Endothelial cell (in vitro differentiated cells): ENCODE measurements at places on chromosomes 7 and 10.
A peak's percentile ranks its signal among the peaks of the same experiment; 100 is the strongest.

DNA sequence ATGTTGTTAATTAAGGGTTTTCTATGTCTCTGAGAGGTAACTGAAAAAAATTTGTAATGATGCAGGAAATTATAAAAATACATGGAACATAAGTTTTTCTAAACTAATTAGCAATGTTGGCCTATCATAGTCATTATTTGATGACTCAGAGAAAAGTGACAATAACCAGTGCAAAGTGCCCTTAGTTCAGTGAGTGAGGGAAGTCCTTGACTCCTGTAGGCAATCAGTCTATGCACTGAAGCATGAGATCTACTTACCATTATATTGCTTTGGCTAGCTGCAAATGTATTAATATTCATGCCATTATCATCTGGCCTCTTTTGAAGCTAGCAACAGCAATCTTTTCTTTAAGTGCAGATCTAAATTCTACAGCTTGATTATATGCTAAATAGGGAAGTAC lies 40.6 kb downstream of the CCDC172 start:
- no peak for DNase-seq

DNA sequence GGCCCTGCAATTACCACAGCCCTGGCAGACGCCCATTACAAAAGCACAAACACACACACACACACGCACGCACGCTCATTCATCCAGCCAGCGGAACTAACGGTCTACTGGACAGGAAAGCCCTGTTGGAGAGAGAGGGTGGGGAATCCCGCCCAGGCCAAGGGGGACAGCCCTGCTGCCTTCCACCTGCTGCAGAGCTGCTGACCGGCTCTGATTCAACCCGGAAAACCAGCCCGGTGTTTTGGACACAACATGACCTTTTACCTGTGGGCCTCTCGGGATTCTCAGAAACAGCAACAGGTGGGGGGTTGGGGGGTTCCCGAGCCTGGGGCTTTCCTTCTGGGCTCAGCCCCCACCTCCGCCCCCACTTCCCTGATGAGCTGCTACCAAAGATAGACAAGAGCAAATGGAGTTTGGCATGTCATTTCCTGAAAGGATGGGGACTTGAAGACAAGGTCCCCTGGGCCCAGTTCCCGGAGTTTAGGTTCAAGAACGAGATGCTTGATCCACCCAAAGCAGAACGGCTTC lies 18.5 kb upstream of the SERPINE1 start:
- DNase-seq, result no peak

DNA sequence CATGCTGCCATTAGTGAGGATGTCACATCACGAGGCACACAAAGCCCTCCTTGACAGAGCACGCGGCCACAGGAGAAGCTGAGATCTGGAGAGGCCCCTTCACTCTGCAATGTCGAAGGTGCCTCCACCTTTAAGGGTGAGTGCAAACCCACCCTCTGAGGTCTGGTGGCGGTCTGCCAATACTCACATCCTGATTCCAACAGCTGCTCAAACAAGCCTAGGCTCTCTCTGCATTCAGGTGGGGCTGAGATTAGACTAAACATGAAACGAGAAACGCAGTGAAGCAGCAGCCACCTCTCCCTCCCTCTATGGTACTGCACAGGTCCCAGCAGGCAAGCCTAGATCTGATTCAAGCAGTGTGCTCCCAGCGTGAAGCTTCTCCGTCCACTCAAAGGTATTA lies 151.8 kb downstream of the TCERG1L start:
- no peak for DNase-seq

DNA sequence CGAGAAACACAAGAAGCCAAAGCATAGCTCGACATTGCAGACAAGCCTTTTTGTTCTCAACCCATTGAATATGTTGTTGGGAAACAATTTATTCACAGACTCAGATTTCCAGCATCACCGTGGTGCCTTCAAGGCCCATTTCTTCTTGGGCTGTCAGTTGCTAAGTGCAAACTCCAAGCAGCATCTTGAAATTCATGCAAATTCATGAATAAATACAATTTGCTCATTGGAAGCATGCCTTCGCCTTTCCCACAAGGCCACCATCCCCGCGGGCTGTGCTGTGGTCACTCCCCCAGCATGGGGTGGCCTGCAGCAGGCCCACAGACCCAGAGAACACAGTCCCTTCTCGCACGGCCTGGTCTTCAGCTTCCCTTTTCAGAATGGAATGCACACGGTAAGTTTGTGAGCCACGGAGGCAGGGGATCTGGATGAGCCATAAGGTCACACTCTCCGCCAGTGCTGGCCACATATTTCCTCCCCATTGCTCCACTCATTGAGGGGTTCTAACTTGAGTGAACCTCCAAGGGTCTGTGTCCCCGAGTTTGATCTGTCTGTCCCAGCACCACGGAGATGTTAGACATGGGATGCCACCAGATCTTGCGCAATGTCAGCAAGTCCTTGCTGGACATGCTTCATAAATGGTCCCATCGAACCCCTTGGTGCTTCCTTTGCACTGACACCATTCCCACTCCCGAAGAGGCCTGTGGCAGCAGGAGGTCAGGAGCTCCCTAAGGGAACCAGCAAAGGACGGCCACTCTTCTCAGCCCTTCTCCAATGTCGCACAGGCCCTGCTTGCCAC lies 109.5 kb downstream of the GFRA1 start:
- no peak for DNase-seq

DNA sequence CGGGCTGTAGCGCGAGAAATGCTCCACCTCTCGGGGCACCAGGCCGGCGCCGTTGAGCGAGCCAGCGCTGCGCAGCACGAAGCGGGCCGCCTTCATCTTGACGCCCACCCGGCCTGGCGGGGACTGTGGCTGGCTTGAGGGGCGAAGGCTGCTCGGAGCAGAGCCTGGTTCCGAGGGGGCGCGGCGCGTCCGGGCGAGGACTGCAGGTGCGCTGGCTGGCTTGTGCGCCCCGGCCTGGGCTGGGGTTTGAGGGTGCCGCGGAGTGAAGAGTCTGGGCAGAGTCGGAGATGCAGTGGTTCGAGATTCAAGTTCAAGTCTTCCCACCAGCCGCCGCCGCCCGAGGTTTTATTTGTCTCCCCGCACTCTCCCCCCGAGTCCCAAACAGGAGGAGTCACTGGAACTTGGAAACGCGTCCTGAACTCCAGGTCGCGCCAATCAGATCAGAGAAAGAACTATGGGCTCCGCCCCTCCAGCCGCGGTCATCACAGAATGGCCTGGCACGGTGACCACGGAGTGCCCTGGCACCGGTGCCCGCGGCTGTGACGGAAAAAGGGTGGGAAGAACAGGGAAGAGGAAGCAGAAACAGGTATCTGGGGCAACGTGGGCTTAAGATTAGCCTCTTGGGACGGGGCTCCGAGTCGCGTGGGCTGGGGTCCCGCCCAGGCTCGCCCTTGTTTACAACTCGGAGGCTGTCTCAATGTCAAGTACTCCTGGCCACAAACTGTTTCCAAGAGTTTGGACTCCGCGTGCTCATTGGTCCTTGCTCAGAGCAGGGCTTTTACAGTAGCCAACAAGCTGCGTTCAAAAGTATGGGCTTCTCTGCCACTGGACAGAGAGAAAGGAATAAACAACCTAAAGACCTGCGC lies at the start of gene PDK4:
TSS of gene PDK4 (minus strand) at position 319 of the 866 bp plus-strand sequence. CDS start at position 96, 223 bp downstream.
- peak; percentile 37 for DNase-seq

DNA sequence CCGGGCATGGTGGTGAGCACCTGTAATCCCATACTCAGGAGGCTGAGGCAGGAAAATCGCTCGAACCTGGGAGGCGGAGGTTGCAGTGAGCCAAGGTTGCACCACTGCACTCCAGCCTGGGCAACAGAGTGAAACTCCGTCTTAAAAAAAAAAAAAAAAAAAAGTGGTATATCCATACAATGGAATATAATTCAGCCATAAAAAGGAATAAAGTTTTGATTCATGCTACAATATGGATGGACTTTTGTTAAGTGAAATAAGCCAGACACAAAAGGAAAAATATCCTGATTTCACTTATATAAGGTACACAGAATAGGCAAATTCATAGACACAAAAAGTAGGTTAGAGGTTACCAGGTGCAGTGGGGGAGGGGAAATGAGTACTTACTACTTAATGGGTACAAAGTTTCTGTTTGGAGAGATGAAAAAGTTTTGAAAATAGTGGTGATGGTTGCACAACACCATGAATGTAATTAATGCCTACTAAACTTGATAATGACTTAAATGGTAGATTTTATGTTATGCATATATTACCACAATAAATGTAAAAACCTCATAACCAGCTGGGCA lies 53.9 kb downstream of the FGFR2 start:
- no peak for DNase-seq

GRCh38 chr10:2047679-2048078 lies 310.4 kb upstream of the ADARB2 start:
- no peak for DNase-seq

DNA sequence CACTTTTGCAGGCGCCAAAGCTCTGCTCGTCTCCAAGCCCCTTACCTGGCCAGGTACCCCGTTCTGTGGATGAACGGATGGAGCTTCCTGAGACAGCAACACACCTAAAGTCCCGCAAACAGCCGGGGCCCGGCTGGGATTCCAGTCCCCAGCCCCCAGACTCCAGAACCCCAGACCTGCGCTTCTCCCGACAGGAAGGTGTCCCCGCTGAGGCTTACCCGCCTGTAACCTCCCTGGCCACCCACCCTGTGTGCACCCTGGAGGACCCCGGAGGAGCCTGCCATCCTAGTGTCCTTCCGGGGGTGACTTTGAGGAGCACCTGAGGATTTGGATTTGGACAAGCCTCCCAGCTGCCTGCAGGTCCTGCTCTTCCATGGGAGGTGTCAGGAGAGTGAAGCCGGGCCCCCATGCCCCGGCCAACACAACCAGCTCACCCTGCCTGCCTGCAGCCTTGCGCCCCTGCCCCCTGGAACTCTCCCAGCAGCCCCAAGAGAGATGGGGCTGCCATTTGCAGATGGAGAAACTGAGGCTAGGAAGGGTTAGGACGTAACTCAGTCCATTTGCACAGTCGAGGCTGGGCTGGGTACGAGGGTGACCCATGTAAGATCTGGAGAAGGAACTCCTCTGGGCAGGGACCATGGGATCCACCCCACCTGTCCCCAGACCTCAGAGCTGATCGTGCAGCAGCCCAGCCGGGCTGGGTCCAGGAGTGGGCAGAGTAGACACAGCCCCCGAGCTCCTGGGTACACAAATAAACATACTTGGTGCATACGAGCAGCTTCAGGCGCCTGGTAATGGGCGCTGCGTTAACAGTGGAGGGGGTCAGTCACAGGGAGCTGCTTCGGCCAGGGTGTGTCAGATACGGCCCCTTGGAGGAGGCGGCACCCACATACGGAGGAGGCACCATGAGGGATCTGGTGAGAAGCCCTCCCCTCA lies 31.9 kb downstream of the UNCX start:
- no peak for DNase-seq

- peak; percentile 68 for DNase-seq
These were observed at the start of gene ZC3HAV1 for GRCh38 chr7:139109188-139109982. ZC3HAV1 (minus strand) TSS chr7:139109720; CDS start chr7:139109331, 389 bp downstream.

DNA sequence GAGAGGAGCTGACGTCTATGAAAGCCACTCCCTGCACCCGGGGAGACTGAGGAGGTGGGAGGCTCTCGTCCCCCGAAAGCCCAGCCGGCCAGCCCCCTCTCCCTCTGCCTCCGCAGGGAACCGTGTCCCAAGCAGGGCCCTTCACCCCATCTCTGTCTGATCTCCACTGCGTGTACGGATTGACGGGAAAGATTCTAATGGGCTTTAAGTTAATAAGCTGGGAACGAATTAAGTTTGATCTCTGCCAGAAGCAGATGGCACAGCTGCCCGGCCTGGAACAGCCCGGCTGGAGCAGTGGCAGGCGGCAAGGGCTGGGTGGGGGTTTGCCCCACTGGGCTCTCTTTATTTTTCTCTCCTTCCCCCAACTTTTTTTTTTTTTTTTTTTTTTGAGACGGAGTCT lies 6.1 kb upstream of the SLC29A4 start:
- no peak for DNase-seq

- no peak for DNase-seq
These were observed 535.9 kb downstream of the AUTS2 start for GRCh38 chr7:70134029-70134770.

GRCh38 chr10:97002670-97003069 lies 170.6 kb downstream of the LCOR start:
- no peak for DNase-seq

DNA sequence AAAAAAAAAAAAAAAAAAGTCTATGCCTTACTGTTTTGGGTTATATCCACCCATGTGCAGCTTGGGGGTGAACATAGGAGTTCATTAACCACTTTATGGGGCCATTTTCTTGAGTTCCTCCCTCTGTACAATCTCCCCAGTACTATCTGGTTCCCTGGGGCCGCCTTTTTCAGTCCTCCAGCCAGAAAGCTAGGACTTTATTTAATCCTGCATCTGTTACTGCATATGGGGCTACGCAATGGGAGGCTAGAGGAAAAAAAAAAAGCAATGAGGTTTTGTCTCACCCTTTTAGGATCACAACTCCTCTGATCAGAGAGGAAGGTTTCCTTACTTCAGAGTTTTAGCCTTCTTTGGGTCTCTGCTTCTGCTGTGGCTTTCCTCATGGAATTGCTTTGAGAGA lies 51.0 kb downstream of the BTRC start:
- no peak for DNase-seq

DNA sequence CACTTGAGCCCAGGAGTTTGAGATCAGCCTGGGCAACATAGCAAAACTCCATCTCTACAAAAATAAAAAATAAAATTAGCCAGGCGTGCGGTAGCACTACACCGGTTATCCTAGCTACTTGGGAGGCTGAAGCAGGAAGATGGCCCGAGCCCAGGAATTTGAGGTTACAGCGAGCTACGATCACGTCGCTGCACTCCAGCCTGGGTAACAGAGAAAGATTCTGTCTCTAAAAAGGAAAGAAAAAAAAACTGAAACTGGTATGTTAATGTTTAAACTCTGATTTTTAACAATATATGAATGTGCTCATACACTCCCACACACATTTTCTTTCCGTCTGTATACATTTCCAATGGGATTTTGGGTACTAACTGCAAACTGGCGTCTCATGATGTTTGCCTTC lies 140.6 kb upstream of the KMT2E start:
- no peak for DNase-seq

DNA sequence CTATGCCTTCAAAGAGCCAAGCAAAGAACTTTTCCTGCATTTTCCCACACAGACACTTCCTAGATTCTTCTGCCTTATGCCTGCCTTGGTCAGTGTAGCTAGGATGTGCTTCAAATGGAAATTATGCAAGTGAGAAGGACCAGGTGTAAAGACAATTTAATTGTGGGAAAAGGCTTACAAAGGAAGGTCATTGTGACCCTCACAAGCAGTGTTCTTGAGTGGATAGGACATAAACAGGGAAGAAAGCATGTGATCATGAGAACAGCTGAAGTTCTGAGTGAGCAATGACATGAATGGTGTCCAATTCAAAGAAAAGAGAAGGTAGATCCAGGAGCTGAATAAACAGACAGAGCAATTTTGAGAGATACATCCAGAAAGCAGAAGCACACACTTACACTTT lies 1.3 kb upstream of the PIP start:
- DNase-seq, result no peak

- DNase-seq, result no peak
These were observed 140.7 kb downstream of the RGS10 start for GRCh38 chr10:119401671-119402395.
